ENCODE measurements at places on chromosomes 7 and 10.

- DNase-seq: no peak
These were observed 18.1 kb downstream of the LRMDA start for GRCh38 chr10:75449382-75450074.

- DNase-seq: peak; percentile 97
These were observed at the start of gene IGF2BP3 for GRCh38 chr7:23470330-23471105. Gene IGF2BP3, minus strand, starts transcription at chr7:23470491. Its CDS starts 381 bp downstream, at chr7:23470110.

DNA sequence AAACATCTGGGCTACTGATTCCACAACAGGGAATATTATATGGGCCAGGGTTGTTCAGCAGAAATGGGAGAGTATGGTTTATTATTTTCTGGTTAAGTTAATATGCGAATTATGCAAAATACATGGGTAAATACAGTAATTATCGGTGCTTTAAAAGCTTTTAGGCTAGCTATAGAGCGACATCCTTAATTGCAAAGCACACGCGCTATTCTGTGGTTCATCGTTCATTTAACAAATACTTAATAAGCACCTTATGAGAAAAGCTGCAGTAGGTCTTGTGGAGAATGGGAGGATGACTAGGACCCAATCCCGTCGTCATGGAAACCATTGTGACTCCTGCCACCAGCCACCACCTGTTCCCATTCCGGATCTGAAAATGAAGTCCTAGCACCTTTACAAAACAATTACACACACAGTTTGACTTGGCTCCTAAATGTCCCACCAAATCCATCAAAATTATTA lies 623 bp upstream of the CEP41 start:
- no peak for DNase-seq

DNA sequence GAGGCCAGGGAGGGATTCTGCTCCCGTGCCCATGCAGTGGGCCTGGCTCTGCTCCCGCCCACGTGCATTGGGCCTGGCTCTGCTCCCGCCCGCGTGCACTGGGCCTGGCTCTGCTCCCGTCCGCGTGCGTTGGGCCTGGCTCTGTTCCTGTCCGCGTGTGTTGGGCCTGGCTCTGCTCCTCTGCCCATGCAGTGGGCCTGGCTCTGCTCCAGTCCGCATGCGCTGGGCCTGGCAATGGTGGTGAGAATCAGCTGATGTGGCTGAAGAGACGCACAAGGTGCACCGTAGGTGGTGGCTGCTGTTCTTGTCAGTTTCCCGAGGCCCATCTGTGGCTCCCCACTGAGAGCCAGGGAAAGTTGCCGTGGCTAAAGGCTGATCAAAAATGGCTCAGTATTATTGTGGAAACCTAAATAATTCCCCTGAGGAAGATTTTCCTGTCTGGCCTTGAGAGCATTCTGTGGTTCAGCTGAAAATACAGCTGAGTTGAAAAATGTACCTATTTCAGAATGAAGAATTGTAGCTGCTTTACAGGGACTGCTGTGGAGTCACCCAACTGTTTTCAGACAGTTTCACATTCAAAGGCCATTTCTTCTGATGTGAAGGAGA lies 572.4 kb downstream of the GLRX3 start:
- no peak for DNase-seq

DNA sequence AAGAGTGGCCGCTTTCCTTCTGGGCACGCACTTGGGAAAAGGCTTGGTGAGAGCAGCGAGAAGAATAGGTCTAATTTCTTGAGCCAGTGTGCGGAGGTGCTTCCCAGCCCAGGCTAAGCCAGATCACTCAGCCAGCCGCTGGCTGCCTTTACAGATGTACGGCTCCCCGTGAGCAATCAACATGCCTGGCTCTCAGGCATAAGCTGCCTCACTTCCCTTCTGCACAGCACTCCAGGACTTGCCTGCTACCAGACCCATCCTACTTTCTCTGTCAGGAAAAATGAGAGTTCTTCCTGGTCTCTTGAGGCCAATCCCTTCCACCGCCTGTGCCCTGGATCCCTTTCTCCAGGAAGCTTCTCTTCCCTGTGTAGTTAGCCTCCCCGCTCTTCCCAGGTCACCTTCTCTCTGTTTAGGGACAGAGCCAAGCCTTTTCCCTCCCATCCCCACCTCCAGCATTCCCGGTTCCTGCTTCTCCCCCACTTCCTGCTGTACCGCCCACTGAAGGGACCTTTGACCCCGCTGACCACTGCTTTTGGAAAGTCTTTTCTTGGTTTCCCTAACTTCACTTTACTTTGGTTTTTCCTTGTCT lies 1.1 kb upstream of the ACTR3C start:
- DNase-seq: no peak

DNA sequence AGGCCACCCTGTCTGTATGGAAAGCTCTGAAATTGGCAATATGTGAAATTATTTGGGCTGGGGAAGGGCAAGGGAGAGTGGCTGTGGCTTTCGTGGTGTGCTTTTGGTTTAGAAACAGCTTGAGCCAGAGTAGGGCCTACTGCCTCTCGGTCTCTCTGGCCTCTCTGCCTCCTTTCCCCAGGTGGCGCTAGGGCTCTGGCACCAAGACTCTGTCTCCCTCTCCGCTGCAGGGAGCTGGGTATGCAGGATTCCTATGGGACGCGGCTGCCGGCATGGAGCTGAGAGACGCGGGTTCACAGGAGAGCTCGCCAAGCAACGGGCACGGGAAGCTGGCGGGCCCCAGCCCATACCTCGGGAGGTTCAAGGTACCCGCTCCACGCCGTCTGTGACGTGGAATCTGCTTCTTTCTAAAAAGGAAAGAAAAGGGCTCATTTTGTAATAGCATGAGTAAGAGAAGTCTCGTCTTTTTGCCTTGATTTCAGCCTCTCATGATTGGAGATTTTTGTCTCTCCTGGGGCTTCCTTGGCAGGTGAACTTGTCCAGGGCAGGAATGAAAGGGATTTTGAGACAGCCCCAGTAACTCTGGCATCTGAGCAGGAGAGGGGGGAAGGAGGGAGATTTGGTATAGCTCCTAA lies 105.1 kb upstream of the ANLN start:
- DNase-seq: no peak

DNA sequence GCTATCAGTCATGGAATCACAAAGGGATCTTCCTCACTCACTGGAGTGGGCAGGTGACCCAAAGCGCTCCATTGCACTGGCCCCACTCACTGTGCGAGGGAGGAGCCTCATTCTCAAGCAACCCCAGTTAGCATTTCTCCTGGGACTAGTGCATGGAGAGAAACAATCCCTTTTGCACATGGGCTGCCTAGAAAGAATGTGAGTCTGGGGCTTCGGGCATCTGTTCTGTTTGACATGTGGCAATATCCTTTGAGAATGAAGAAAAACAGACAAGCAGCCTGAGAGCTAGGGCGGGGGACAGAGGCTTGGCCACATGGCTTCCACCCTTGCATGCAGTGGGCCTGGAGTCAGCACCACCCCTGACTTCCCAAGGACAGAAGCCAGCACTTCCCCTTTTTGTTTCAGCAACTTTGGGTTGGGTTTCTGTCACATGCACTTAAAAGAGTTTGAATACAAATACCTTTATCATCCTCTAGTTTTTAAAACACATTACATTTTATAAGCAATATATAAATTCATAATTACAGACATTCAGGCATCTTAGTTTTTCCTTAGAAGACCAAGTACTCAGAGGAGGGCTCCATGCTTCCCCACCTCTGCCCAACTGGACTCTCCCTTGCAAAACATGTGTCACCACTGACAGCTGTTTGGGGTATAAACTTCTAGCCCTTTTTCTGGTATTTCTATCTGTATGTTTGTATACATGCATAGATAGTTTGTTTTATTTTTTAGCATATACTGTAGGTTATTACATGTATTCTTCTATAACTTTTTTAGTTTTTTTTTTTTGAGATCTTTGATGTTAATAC lies 73.8 kb downstream of the RBM20 start:
- DNase-seq: no peak

DNA sequence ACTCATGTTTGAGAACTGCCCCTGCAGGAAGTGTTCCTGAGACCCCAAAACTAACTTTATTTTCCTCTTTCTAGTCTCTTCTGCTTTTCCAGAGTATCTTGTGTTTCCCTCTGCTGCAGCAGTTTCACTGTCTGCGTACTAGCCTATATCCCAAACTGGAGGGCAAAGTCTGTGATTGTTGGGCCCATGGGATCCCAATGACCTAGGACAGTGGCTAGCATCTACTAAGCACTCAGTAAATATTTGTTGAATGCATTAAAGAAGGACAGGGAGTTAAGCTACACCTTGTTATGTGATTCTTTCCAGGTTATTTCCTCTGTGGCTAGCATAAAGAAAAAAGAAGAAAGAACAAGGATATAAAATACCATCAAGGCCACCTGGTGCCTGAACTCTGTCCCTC lies 210.6 kb upstream of the PHYHIPL start:
- DNase-seq: no peak

DNA sequence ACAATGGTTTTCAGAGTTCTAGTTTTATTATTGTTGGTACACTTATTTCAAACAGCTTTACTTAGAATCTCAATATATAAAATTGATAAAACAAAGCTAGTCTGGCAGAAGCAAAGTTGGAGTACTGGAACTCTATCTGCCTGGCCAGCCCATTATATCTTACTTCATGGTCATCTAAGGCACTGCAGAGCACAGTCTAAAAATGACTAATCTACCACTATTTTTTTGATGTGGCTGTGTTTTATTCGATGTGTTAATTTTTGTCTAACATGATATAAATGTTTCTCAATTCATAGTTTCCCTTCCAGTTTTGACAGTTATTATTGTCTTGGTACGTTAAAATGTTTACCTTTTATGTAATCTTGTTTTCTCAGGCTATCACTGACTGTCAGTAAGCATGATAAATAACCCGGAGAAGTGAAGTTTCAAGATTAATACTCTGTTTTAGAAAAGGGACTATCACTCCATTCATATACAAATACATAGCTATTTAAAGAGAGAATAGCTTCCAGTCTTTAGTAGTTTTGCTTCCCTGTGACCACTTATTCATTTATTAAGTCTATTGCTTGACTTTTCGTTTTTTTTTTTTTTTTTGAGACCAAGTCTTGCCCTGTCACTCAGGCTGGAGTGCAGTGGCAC lies 60.6 kb upstream of the CSTF2T start:
- no peak for DNase-seq

DNA sequence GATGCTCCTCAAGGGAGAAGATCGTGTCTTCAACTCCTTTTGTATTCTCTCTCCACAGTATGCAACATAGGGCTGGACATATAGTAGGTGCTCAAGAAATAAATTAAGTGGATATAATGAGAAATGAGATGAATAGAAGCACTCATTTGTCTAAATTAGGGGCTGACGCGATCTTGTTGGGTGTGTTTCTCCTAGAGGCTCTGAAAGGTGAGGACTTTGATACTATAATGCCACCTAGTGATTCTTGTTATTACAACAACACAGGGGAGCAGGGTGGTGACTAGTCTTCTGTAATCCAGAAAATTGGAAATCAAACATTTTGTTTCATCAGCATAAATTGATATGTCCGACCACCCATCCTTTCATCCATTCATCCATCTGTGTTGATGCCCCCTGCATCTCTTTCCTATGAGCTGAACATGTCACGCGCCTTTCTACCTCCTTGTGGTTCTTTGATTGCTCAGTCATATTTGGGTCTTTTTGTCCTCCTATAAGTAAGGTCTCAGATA lies 3.5 kb upstream of the CFAP58 start:
- no peak for DNase-seq

DNA sequence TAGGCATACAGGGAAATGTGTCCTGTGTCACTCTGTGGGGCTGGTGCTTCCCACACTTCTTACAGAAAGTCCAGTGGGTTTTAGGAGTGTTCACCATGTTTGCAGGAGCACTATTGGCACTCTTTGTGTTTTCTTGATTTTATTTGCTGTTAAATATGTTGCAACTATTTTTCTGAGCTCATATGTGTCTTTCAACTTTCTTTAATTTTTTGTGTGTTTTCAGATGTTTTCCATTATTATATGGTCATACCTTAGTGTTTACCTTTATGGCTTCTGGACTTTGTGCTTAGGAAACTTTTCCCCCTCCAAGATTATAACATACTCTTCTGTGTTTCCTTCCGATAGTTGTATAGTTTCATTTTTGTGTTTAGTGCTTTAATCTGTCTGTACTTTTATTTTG lies 20.8 kb upstream of the NUDCD3 start:
- no peak for DNase-seq

DNA sequence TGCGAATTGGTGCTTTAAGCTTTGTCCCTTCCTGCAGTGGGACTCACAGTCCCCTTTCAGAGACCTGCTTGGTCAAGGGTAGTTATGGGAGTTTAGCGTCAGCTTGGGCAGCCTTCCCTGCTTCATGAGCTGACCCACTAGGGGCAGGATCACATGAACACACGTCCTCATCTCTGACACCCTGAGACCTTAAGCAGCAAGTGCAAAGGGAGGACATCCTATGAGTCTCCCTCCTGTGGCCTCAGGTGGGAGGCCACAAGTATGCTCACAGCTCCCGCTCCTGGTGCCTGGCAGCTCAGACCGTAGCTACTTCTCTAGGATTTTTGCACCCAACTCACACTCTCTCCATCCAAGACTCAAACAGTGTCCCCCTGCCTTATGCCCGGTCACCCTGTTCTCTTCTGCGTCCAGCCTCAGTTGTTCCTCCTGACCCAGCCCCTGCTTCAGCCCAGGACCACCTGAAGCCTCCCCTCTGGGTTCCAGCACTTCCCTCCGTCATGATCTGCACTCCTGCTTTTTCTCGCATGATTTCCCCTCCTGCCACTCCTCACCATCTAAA lies 136.6 kb upstream of the FAM20C start:
- no peak for DNase-seq

DNA sequence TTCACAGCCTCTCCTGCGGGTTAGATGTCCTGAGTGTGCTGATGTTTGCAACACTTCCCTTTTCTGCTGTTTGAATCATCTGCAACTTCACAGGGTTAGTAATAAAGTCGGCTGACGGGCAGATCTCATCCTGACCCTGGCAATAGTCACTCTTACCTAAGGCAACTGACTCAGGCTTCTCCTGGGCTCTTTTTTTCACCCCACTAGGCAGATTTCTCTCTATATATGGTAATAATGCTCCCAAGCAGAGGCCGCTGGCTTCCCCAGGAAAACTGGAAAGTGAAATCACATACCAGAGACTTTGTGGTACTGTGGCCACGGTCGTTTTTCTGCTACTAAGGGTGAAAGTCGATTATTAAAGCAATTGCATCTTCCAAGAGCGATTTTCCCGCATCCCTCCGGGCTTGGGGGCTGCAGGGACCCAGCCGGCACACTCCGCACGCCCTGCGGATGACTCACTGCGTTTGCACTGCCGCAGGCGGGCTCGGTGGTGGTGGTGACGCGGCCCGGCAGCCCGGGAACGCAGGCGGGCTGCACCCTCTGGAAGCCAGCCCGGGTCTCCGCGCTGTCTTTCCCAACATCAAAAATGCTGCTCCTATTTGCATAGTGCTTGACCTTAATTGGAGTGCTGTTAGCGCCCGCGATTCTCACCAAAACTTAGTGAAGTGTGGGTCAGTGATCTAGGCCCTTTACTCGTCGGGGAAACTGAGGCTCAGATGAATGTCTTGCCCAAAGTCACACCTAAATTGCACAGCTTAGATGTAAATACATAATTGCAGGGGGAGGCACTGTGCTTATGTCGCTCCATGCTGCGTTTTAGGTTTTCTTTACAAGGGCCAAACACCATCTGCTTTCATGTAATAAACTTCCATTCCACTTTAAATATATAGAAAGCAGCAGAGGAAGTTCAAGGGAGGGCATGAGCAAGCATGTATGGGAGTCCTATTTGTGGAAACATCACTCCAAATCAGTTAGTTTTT lies 47.6 kb upstream of the ITGB1 start:
- peak; percentile 94 for DNase-seq

DNA sequence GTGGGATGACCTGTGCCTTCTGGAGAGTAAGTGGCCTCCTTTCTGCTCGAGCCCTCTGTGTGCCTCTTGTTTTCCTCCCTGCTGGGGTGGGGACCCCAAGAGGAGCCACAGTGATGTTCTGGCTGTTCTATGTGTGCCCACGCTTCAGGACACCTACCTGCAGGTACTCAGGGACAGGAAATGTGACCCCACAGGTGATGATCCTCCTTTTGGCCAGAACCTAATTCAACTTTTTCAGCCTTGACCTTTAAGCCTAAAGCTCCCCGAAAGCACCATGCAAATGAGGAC lies 70.3 kb downstream of the VWA2 start:
- no peak for DNase-seq

All from fibroblast of skin of left quadriceps (primary cell).